ENCODE measurements at places on chromosomes 1 and 21.

DNA sequence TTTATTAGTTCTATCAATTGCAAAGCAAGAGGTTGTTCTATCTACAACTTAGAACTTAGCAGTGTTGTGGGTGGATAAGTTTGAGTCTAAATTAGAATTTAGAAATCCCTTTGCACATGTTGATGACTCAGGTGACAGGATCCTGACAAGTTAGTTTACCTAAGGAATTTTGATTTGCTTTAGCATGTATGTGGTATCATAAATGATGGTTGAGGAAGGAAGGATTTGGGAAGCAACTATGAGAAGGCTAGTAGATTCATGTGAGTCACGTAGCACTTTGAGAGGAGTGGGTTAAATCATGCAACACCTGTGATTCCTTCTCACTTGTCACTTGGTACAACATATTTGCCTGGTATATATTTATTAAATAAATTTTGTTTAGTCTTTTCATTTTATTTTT, 223.7 kb upstream of the USP25 start:
- no peak for DNase-seq

GRCh38 chr1:75136195-75136815, 2.1 kb downstream of the LHX8 start:
- DNase-seq: no peak

DNA sequence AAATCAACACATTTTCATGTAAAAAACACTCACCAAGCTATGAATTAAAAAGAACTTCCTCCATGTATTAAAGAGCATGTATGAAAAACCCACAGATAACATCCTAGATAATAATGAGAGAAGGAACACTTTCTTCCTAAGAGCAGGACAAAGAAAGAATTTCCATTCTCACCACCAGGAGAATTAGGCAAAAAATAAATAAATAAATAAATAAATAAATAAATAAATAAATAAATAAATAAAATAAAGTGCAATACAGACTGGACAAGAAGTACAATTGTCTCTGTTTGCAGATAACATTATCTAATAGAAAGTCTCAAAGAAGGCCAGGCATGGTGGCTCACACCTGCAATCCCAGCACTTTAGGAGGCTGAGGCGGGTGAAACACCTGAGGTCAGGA, 218.2 kb downstream of the BRINP3 start:
- DNase-seq: no peak

DNA sequence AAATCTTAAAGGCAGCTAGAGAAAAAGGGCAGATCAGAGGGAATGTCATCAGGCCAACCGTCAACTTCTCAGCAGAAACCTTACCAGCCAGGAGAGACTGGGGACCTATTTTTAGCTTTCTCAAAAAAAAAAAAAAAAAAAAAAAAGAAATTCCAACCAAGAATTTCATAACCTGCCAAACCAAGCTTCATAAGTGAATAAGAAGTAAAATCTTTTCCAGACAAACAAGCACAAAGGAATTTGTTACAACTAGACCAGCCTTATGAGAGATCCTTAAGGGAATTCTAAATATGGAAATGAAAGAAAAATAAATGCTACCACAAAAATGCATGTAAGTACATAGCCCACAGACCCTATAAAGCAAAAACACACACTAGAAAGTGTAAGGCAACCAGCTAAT, 267.7 kb downstream of the AKT3 start:
- no peak for DNase-seq

Data from CD4-positive, alpha-beta T cell treated with Interleukin-6 at 100 ng/mL for 8 hours (primary cell).